ENCODE measurements at places on chromosomes 5 and 9.

DNA sequence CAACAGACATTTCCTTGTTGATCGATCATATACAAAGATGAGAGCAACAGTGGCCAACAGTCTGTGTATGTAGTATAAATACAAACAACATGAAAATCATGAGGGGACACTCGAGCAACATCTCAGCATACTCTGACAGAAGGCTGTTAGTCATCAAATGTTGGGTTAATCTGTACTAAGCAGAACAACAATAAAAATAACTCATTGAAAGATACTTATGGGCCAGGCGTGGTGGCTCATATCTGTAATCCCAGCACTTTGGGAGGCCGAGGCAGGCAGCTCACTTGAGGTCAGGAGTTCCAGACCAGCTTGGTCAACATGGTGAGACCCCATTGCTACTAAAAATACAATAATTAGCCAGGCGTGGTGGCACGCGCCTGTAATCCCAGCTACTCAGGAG lies 67.3 kb downstream of the SCAI start:
- DNase-seq: peak; percentile 34

- no peak for DNase-seq
These were observed 6.6 kb upstream of the CCDC187 start for GRCh38 chr9:136310273-136311030.

- DNase-seq: peak; percentile 76
These were observed 605.4 kb downstream of the TLE1 start for GRCh38 chr9:81083854-81084512.

DNA sequence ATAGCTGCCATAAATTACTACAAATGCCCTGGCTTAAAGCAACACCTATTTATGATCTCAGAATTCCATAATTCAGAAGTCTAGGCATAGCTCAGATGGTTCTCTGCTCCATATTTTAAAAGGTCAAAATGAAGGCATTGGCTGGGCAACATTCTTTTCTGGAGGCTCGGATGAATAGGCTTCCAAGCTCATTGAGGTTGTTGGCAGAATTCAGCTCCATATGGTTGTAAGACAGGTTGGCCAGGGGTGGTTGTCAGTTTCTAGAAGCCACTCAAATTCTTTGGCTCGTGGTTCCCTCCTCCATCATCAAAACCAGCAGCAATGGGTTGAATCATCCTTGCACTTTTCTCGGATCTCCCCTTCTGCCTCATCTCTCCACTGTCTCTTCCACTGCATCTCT lies 49.4 kb downstream of the TGFBR1 start:
- no peak for DNase-seq

DNA sequence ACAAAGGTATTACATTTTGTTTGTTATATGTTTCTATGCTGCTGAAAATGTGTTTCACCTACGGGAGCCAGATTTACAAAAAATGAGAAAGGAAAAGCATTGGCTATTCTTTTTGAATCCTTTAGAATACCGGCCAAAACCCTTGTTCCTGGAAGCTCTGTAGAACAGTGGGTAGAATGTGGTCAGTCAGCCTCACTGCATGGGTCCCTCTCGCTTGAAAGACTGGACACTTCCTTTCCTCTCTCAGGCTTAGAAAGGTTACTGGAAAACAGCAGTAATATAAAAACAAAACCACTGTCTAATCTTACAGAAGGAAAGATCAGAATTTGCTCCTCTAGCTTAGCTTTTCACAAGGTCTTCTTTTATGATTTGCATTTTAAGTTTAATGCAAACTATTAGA lies 45.1 kb downstream of the OSTF1 start:
- no peak for DNase-seq

- DNase-seq: no peak
These were observed 199.9 kb downstream of the PIK3R1 start for GRCh38 chr5:68415177-68416085.

- no peak for DNase-seq
These were observed 40.2 kb upstream of the RAB3C start for GRCh38 chr5:58542709-58543108.
